Esophagus squamous epithelium (tissue), 5 donors: ENCODE measurements at places on chromosomes 5 and 9.

- no peak for DNase-seq
Observed at GRCh38 chr9:74078647-74079046, 418.5 kb upstream of the RORB start.

DNA sequence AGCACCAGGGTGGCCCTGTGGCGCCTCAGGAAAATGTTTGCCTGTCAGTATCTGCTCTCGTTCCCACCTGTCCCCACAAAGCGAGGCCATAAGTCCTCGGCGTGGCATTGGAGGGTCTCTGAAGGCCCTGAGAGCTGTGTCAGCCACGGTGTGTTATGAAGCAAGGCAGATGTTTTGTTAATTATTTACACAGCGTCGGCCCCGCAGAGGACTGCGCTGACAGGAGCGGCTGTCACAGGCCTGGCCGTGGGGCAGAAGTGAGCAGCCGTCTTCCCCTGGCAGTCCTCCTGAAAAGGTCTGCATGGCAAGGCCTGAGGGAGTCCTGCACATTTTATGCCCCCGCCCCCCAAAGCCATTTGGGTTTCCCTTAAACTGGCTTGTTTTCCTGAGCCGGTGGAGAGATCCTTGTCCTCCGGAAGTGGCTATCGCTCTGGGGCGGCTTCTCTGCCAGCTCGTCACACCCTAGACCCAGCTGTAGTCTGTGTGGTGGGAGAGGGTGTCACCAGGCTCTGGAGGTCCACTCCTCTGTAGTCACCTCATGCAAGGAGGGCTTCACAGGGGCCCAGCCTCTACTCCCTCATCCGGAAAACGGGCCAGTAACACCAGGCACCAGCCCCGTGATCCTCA lies 6.2 kb downstream of the NEK6 start:
- DNase-seq: no peak

- no peak for DNase-seq
Observed at GRCh38 chr5:75536694-75537360, 25.1 kb downstream of the POLK start.

GRCh38 chr5:95801961-95802360 lies 20.6 kb downstream of the GLRX start:
- no peak for DNase-seq

GRCh38 chr5:132526974-132527564 lies 16.3 kb downstream of the IL5 start:
- no peak for DNase-seq

GRCh38 chr5:138565100-138565821 lies 9.9 kb downstream of the HSPA9 start:
- no peak for DNase-seq

- no peak for DNase-seq
Observed at GRCh38 chr9:36113999-36114398, 22.5 kb upstream of the GLIPR2 start.

DNA sequence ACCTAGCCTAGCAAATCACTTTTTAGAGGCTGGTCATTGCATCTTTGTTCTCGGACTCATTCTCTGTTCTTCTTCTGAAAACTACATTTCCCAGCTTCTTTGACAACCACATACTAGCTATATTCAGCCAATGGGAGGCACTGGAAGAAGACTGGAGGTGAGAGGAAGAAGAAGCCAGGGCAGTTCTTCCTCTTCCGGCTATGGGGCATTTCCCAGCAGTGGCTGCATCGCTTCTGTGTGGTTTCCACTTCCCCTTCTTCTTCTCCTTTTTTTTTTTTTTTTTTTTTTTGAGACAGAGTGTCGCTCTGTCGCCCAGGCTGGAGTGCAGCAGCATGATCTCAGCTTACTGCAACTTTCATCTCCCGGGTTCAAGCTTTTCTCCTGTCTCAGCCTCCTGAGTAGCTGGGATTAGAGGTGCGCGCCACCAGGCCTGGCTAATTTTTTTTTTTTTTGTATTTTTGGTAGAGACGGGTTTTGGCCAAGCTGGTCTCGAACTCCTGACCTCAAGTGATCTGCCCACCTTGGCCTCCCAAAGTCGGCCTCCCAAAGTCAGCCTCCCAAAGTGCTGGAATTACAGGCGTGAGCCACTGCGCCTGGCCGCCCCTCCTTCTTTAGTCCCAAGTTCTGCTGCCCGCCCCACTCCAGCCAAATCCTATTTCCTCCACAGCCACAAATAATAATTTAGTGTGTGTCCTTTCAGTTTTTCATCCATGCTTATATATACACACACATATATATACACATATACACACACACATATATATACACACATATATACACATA lies 6.9 kb upstream of the UBAP1 start:
- DNase-seq: no peak

GRCh38 chr5:134435560-134435959 lies 23.9 kb upstream of the CDKN2AIPNL start:
- no peak for DNase-seq
